ENCODE measurements at places on chromosomes 7 and 10.

GRCh38 chr10:77541247-77541646 is 96.4 kb downstream of the KCNMA1 start:
- DNase-seq = no peak

DNA sequence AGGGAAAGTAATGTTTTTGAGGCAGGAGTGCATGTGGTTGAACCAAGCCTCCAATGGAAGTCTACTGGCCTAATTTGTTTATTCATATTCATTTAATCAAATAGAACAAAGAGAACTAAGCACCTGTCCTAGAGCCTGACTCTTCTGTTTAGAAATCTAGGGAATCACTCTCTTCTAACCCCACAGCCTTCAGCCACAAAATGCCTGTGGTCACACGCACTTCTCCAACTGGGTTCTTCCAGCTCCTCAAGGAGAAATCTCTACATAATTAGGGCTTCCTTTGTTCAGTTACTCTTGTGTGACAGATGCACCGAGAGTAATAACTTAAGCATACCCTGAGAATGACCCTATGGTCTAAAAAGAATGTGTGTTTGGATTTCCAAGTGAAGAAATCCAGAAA is 133.7 kb upstream of the NAMPT start:
- no peak for DNase-seq

DNA sequence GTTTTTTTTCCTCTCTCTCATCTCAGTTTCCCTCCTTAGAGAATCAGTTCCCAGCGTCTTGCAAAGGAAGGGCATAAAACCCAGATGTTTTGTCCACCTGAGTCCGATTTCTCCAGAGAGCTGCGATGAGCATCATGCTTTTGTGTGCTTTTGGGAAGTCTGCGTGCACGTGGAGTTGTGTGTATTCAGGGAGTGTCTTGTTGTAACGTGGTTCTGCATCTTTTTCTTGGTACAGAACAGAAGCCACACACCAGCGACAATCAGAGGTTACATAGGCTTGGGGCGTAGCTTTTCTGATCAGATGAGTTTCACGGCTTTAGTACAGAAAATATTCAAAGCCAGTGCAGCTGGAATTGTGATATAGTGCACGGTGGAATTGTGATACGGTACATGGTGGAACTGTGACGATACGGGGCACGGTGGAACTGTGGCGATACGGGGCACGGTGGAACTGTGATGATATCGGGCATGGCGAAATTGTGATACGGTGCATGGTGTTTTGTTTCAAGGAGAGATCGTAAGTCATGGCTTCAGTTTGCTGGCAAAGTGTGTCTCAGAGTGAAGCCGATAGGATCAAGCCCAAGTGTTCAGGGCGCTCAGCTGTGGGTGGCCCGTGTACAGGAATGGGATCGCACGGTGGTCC is 32.8 kb downstream of the FOXK1 start:
- DNase-seq = no peak

DNA sequence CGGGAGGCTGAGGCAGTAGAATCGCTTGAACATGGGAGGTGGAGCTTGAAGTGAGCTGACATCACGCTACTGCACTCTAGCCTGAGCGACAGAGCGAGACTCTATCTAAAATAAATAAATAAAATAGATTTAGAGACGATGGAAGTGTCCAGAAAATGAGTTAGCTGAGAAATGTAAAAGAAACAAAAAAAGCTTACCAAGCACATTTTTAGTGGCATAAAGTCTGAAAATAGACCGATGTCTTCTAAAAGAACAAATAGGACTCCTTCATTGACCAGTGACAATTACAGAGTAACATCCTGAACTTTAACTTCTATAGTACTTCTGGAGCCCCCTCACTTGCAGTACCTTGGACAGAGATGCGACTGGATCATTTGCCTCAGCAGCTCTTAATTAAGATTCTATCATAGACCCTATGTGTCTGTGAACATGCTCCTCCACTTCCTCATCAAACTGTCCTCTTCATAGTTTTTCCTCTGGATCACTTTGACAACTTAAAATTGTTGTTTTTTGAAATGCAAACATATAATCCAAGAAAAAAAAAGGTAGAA is 25.2 kb upstream of the SRPK2 start:
- DNase-seq = no peak

DNA sequence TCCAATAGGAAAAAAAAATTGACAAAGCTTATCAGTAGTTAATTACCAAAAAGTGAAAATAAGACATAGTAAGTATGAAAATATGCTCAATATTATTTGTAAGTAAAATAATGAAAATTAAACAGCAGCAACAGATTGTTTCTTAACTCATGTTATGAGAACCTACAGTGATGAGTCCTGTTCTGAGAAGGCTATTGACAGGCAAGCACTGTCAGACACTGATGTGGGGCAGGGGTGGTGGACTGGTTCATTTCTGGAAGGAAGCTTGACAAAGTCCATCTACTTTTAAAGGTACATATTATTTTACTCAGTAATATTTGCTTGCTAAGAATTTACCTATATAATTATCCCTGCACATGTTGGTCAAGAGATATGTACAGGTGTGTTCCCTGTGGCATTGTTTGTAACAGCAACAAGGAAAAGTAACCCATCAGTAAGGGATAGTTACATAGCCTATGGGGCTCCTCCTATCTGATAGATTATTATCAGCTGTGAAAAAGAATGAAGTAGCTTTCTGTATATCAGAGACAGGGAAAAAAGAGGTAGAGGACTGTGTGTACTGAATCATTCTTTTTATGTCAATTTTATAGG is 161.6 kb downstream of the RTKN2 start:
- no peak for DNase-seq

DNA sequence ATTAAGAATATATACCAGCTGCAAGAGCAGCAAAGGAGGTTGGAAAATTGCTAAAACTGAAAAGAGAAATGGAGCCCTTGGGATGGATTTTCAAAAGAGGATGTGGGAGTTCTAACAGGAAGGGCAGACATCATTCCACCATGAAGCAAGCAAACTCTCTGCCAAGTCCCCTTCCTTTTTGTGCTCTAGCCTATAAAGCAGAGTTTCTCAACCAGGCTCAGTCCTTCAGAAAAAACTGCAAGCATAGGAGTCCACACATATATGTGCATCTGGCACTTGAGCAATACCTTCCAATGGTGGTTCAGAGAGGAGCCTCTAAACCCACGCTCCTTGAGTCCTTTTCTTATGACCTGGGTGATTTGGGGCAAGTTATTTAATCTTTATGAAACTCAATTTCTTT is 98.6 kb upstream of the MKX start:
- DNase-seq = no peak

DNA sequence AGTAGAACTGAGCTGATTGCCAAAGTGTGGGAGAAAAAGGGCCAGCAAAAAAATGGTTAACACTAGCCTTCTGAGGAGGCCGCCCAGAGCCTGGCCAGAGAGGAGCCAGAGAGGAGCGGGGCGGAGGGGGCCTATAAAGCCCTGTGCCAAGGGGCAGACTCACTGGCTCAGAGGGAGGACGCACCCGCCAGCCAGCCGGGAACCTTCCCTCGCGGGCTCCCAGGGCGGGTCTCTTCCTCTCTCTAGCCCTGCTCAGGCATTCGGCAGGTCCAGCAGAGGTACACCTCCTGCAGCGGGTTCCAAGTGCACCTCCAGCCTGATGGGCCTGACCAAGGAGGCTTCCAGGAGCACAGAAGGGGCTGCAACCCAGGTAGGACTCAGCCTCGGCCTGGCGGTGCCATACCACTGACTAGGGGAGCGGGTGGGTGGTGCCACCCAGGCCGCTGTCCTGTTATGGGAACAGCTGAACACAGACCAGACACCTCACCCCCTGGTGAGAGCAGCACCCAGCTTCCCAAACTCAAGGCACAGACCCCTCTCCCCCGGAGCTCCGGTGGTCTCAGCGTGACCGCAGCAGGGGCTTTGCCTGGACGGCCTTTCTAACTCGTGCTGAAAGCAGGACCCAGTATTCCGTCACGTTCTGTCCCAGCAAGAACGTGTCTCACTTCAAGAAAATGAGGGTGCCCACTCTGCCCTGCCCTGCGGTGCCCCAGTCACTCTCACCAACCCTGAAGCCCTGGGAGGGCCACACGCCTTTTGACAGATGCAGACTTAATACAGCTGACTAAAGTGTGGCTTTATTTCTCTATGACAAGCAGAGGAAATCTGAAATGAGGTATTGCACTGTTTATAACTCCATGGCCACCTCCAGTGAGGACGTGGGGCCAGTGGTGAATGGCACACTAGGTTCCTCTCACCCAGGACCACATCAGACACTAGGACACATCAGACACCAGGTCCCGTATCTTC is at the start of gene GPER1:
GPER1 (plus strand) TSS at position 162 of the 969 bp plus-strand sequence. CDS start 3,616 bp downstream, outside the sequence.
- peak; percentile 86 for DNase-seq

GRCh38 chr7:100122568-100122967 is 3.1 kb downstream of the CNPY4 start:
- DNase-seq = no peak

GRCh38 chr10:123560301-123561140 is 105.6 kb upstream of the GPR26 start:
- no peak for DNase-seq

GRCh38 chr10:79004311-79004710 is 64.5 kb upstream of the ZMIZ1 start:
- no peak for DNase-seq

DNA sequence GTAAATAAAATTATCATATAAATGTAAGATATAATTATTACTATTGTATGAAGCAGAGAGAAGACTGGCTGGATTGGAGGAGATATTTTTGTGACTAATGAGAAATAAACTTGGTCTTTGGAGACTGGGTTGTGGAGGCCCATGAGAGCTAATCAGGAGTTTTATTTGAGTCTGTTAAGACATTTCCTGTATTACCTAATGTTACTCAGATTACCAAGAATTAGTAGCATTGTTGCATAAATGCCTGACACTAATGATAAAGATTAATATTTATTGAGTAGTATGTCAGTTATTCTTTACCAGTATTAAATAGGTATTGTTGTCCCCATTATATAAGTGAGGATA is 7.1 kb downstream of the CCDC126 start:
- DNase-seq = no peak

DNA sequence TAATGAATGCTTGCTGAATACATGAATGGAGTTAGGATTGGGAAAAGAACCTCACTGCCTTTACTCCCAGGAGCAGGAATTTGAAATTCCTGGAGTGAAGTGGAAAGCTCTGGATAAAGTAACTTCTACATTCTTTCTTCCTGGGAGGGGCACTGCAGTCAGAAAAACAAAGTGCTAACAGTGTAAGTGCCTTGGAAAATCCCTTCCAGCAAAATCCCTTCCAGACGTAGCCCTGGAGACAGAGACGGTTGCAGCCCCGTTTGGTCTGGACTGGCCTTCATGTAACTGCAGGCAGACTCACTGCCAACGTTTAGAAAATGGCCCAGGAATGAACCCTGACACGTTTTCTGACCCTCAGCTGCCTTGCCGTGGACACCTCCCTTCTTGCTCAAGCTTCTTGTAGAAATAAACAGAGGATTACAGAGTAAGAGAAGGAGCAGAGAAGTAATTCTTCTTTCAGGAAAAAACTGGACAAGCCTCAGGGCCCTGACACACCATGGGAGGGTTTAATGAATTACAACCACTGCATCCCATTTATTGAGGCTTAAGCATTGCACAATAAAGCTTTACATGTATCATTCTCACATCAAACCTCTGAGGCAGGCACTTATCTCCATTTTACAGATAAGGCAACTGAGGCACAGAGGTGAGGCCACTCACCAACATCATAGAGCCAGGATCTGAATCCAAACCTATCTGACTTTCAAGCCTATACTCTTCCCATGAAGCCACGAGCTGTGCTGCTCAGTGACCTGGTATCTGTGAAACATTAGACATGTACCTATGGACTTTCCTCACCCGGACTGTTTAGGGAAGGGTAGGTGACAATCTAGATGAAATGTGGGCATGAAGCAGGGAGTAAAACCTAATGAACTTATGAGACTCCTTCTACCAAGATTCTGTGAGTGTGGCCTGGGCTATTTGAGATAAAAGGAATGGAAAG is 7.8 kb downstream of the ITPRIP start:
- DNase-seq = no peak

DNA sequence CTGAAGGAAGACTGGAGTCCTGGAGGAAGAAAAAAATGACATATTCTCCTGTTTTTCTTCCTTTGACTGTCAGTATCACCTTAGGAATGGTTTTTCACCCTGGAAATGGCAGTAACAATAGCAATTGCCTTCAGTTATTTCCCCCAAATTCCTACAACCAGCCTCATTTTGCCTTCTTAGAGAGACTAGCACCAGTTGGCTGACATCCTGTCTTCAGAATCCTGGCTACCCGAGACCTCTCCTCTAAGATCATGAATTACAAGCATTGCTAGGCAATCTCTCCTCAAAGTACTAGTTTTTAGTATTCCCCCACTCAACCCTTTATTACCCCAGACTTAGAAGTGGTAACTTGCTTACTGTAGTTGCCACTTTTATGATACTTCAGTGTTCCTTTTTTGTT is 53.4 kb downstream of the TAS2R16 start:
- DNase-seq = no peak

- DNase-seq = peak; percentile 5
Measured at GRCh38 chr7:116122972-116123595, 87.3 kb upstream of the TES start.

DNA sequence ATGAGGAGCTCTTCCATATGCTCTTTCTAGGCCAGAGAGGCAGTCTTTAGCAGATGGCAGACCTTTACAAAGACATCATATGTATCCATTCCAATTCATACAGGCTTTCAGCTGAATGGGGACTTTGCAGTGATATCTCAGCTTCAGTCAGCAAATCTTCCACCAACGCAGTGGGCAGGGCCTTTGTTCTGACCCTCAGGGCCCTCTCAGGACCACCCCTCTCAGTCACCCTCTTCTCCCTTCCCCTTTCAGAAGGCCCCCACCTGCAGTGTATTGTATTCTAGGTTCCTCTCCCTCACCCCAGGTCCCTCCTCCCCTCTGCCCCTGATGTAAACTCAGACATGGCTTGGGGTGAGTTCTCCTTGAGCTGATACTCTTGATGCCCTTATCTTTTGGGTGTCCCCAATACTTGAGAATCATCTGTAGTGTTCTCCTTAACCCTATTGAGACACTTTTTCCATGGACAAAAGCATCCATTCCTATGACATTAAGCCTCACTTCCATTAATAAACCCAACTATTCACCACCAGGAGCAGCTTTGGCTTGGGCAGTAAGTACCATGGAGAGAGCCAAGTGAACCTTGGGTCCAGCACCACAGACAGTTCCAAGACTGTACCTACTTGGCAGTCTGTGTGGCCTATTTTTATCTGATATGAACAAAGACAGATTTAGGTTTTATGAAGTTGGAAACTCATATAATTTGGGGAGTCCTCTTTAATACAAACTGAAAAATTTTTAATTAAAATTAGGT is 62.7 kb downstream of the ADCYAP1R1 start:
- peak; percentile 20 for DNase-seq

Data from HuH-7 (cell line).